ENCODE measurements at places on chromosomes 2 and 18.

GRCh38 chr2:115234737-115235136 is 792.3 kb downstream of the DPP10 start:
- no peak for DNase-seq

DNA sequence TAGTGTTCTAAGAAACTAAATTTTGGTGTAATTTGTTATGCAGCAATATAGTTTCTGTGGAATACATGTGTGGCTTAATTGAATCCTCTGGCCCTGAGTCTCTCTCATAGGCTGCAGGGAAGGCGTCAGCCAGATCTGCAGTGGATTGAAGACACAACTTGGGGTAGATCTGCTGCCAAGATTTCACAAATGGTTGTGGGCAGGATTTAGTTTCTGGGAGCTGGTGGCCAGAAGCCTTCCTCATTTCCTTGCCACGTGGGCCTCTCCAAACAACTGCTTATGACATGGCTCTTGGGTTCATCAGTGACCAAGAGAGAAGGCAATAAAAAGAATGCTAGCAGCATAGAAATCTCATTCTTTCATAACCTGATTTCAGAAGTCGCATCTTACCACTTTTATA is 28.2 kb downstream of the CCDC102B start:
- no peak for DNase-seq

GRCh38 chr2:121273116-121273515 is 11.9 kb downstream of the TFCP2L1 start:
- DNase-seq: no peak

GRCh38 chr18:5969355-5969988 is 74.2 kb upstream of the TMEM200C start:
- no peak for DNase-seq

DNA sequence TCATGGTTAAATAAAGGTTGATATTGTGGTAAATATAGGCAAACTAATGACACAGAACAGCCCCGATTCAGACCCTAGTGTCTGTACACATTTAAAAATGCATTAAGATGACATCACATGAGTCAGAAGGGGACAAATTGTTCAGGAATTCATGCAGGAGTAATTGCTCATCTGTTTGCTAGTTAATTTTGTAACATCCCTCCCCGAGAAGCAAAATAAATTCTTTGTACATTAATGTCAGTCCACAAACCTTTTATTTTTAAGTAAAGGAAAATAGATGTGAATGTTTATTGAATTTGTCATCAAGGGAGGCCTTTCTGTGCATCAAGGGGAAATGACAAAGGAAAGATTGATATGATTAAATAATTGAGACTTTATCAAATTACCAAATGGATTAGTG is 69.9 kb downstream of the SH3BP4 start:
- no peak for DNase-seq

- DNase-seq: no peak
Observed at GRCh38 chr18:25141886-25142285, 210.1 kb downstream of the ZNF521 start.

DNA sequence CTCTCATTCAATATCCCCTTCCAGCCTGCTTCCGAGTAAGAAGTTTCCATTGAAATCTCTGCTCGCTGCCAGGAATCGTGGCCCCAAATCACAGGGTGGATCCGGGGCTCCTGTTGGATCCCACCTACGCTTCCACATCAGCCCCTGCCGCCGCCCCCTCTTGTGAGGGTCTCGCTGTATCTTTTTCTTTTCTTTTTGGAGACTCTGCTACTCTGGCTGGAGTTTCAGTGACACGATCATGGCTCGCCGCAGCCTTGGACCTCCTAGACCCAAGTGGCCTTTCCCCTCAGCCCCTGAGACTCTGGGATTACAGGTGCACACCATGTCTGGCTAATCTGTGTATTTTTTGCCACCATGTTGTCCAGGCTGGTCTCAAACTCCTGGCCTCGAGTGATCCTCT is 246.8 kb upstream of the PXDN start:
- DNase-seq: no peak

DNA sequence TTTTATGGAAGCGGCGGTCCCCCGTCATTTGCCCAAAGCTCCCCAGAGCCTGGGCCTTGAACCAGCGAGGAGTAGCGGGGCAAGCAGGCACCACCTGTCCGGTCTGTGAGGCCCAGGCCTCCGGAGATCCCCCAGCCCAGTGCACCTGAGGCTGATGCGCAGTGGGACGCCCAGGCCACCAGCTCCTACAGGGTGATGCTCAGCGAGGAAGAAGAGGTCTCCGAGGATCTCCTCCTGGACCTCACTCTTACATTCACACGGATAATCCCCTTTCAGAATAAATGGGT is 220.2 kb downstream of the NDUFA10 start:
- DNase-seq: no peak

- DNase-seq: no peak
Observed at GRCh38 chr2:145408980-145409379, 889.1 kb upstream of the ZEB2 start.

- no peak for DNase-seq
Observed at GRCh38 chr2:9307535-9307934, 100.9 kb downstream of the ASAP2 start.

- DNase-seq: no peak
Observed at GRCh38 chr18:5546660-5547059, 2.9 kb upstream of the EPB41L3 start.

- DNase-seq: no peak
Observed at GRCh38 chr18:62420151-62420512, 95.0 kb downstream of the TNFRSF11A start.

- no peak for DNase-seq
Observed at GRCh38 chr2:175931805-175932204, 70.3 kb downstream of the LNPK start.

GRCh38 chr2:180678625-180678972 is 301.8 kb upstream of the UBE2E3 start:
- no peak for DNase-seq

GRCh38 chr18:68940754-68941153 is 142.9 kb downstream of the CCDC102B start:
- DNase-seq: no peak

DNA sequence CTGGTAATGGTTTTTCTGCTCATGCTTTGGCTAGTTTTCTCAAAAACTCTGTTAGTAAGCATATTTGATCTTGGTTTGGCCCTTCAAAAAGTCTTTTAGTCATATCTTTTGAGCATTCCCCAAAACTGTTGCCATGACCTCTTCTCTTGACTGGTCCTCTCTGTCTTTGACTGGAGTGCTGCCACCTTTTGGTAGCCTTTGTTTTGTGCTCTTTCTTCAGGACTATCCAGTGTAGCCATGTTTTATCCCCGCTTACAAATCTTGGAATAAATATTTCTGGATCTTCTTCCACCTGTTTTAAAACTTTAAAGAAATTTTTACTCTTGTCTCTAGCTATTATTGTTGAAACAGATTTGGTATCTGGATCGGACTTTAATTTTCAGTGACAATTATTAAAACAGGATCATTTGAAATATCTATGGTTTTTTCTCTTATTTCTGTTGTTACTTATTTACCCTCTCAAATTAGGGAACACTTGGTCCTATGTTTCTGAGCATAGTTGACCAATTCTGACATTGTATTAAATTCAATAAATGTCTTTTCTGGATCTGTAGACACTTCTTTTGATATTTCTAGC is 965 bp upstream of the ELOA2 start:
- no peak for DNase-seq

DNA sequence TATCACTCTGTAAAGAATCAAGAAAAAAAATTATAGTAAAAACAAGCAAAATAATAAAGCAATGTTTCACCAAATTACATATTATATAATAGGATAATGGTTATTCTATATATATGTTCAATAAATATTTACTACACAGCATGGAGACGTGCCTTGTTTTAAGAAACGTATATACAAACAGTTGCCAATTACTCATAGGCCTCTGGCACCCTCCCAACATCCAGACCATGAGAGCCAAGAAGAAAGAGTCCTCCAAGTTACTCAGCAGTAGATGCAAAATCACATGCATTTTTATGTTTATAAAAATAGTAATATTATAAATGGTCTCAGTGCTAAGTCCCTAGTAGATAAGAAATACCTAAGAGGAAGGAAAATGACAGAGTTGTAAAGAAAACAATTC is 64.8 kb downstream of the REV1 start:
- DNase-seq: no peak

DNA sequence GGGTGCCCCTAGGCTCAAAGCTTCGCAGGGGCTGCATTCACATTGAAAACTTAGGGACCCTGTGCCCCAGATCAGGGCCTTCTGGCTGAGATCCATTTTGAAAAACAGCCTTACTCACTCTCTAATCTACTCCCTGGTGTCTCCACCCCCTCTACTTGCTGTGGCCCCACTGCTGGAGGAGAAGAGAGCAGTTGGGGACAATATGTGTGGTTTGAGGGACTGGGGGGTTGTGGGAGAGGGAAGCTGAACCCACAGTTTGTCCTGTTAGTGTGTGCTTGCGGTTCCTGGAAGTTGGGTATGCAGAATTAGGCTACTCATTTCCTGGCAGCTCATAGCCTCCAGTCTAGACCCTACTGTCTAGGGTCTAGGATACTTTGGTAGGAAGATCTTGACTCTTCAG is 211.4 kb downstream of the PRKCE start:
- no peak for DNase-seq

DNA sequence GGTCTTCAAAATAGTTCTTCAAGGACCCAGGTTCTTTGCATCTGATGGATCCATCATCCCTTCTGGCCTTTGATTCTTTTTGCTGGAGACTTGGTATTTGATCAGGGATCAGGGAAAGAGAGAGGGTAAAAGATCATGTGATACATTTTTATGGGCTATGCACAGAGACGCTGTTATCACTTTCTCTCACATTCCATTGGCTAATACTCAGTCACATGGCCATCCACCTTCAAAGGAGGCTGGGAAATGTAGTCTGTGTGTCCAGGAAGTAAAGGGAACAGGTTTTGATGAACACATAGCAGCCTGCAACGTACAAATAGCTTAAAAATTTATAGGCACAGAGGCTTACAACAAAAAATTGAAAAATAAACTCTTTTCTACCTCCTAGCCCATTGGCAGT is 629.6 kb upstream of the FANCL start:
- no peak for DNase-seq

- DNase-seq: no peak
Observed at GRCh38 chr2:129460299-129461198, 518.9 kb upstream of the RAB6C start.

- DNase-seq: no peak
Observed at GRCh38 chr2:38652431-38653273, 13.3 kb upstream of the GALM start.

- no peak for DNase-seq
Observed at GRCh38 chr2:9971890-9972289, 20.4 kb downstream of the GRHL1 start.

GRCh38 chr2:34012715-34013302 is 413.7 kb upstream of the FAM98A start:
- DNase-seq: no peak

DNA sequence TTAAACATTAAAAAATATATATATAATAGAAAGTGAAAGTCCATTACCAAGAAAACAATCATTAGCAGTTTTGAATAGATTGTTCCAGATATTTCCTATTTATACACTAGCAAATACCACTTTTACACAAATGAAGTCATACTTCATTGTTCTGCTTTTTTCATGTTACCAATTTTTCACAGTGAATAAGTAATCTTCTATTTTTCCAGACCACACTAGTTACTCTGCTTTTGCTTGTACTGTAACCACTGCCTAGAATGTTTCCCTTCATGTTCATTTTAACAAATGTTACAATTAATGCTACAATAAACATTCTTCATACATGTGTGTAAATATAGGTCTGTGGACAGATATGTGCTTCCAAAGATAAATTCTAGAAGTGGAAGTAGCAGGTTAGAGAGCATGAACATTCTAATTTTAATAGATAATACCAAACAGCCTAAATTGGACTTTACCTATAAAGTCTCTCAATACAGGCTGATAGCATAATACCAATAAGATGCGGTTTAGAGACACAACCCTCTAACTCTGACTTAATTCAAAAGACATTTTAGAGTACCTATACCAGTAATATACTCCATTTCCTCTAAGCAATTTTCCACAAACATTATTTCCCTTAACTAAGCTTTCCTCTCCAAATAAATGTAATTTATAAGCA is 17.0 kb downstream of the ITSN2 start:
- no peak for DNase-seq

GRCh38 chr2:8328217-8328616 is 353.6 kb upstream of the ID2 start:
- DNase-seq: no peak

GRCh38 chr2:119423108-119423444 is 8.6 kb upstream of the TMEM37 start:
- no peak for DNase-seq

GRCh38 chr2:238985931-238986446 is 138.1 kb downstream of the TWIST2 start:
- DNase-seq: no peak

GRCh38 chr2:105364436-105365139 is 27.2 kb downstream of the C2orf49 start:
- no peak for DNase-seq

GRCh38 chr2:26639685-26640243 is 1.4 kb downstream of the CIB4 start:
- no peak for DNase-seq

GRCh38 chr2:10079870-10080535 is at the start of gene CYS1:
Gene CYS1 (minus strand): TSS chr2:10080411. CDS start chr2:10080223, 188 bp downstream.
- no peak for DNase-seq

DNA sequence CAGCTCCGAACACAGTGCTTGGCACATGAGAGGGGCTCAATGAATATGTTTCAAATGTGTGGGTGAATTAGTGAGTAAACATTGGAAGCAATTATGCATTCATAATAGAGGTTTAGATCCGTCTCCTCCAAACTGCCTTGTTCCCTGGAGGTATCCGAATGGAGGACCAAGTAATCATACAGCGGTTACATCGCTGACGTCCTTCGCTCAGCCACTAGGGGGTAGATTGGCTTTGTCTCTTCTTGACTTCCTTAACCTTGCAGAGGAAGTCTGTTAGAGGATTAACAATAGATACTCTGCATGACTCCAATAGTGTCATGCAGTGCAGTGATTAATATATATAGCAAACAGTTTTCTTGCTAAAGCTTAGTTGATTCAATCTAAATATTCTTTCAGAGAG is 517.0 kb downstream of the PTPRM start:
- DNase-seq: no peak

- DNase-seq: no peak
Observed at GRCh38 chr18:63689064-63689463, 13.7 kb upstream of the SERPINB11 start.

DNA sequence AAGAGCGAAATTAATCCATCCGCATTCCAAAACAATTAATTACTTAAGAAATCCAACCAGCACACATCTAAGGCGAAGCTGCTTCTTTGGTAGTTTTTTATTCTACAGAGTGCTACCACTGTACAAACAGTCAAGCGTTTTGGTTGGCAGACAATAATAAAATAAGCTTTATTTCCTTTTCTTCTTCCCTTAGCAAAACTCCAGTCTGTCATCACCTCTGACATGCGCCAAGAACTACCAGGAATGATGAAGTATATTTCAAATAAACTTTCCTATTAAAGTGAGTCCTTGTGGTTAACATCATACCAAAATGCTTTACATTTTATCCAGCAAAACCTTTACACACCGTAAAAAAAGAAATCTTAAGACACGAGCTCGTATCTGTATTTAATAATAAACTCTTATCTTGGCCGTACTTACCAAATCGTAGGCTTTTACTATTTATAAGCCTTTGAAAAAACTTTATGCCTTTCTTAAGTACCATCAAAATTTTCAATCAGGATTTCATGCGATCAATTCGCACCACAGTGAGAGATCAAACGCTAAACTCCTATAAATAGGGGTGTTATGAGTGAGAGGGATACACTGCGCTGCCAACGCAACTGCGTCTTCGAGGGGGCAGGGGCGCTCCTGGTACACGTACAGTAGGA is 1.3 kb downstream of the ATL2 start:
- DNase-seq: no peak

- DNase-seq: no peak
Observed at GRCh38 chr2:235876099-235876679, 292.0 kb downstream of the GBX2 start.

- no peak for DNase-seq
Observed at GRCh38 chr18:68721681-68722583, 7.0 kb upstream of the TMX3 start.
